ENCODE measurements at places on chromosomes 4 and X.

GRCh38 chrX:39248330-39248729 is 447.1 kb downstream of the MID1IP1 start:
- DNase-seq = no peak

DNA sequence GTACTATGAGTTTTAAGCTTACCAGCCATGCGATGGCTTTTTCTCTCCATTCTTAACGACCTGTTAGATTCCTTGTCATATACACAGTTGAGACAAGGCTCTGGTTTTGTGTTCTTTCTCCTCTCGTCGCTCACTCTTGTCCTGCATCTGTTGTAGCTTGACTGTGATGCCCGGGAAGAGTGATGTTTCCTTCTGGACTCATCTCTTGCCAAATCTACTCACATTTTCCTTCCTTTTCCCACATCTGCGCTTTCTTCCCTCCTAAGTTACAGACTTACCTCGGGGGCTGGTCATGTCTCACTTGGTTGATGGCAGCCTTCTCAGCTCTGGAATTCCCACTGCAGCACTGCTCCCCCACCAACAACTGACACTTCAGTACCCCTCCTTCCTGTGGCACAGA is 4.8 kb upstream of the MAP7D3 start:
- DNase-seq = no peak

GRCh38 chr4:183260491-183261151 is 59.5 kb downstream of the CLDN22 start:
- no peak for DNase-seq

DNA sequence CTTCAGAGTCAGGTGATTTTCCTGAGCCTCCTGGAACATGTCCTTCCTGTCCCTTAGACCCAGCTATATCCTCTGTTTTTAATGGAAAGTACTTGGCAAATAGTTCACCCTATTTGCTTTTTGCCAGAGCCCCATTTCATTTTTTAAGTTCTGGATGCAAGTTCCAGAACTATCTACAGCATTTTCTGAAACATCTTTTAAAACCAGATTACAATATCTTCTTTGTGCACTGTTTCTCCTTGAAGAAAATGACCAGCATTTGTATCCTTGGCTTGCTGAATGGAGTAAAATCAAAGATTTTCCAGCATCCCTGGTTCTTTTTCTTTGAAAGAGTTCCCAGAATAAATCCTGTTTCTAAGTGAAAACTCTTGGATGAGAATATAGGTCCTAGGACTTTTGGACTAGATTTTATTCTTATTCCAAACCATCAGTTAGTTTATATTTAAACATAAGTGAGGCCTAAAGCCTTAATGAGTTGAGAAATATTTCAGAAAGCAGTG is 224.3 kb downstream of the ANK2 start:
- DNase-seq = no peak

GRCh38 chr4:119082661-119083060 is 53.0 kb upstream of the MYOZ2 start:
- DNase-seq = no peak

GRCh38 chr4:14743172-14743571 is 259.1 kb upstream of the CPEB2 start:
- no peak for DNase-seq
